ENCODE measurements at places on chromosomes 4 and X. TPM values are rescaled to one million over a fixed set of nuclear protein-coding genes. Genes with fewer than 3 reads are reported as not detected.

The GPC4 gene
- polyA plus RNA-seq = 24.8 TPM

GRCh38 chr4:144578681-144579080, 67.3 kb upstream of the HHIP start:
- peaks cover 6% of the 10 kb centered on the region for H3K4me1 ChIP-seq
- no peak overlapping the region for H3K4me3 ChIP-seq
- no peak for DNase-seq
- H3K36me3 ChIP-seq = no peaks in the 10 kb centered on the region
- no peak overlapping the region for H3K27ac ChIP-seq
- H3K27me3 ChIP-seq = no peaks in the 10 kb centered on the region

DNA sequence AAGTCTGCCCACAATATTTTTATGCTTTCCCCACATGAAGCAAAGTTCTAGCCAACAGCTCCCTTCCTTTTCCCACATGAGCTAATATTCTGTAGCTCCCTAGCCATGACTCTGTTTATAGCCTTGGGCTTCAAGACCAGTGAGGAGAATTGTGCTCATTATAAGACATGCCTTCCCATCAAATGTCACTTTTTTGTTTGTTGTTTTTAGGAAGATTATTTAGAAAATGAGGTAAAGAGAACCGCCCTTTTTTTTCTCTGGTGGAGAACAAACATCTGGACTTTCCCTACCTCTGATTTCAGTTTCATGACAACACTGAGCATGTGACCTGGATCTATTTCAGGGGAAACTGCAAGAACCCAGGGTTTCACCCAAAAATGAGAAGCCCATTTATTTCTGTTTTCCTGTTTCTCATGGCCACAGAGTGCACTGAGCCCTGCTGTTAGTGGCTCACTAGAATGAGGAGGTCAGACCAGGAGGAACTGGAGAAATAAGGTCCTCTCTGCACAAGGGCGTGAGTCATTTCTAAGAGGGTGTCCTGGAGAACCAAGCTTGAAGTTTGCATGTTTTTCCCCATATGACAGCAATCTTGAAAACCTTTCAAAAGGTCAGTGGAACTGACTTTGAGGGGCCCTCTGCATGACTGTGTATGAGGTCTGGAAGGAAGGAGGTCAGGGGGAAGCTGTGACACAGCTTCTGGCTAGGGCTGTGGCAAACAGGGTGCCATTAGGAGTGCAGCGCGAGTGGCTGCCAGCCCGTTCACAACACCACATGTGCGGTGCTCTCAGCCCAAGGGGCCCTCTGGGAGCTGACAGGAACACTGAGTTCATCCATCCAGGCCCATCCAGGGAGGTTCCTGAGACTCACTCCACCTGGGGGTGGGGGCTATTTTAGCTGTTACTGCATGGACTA, 55.2 kb downstream of the CHST7 start:
- no peak overlapping the region for H3K27ac ChIP-seq
- no peaks in the 10 kb centered on the region for H3K36me3 ChIP-seq
- DNase-seq = no peak
- H3K4me3 ChIP-seq = no peak overlapping the region
- H3K4me1 ChIP-seq = peaks cover 4% of the 10 kb centered on the region

The TMPRSS11A gene
- not detected for polyA plus RNA-seq

- H3K27ac ChIP-seq = no peak overlapping the region
- H3K36me3 ChIP-seq = no peaks in the 10 kb centered on the region
- H3K27me3 ChIP-seq = no peaks in the 10 kb centered on the region
- H3K4me1 ChIP-seq = peaks cover 5% of the 10 kb centered on the region
Observed at GRCh38 chr4:127772769-127773671, 9.1 kb upstream of the HSPA4L start.

DNA sequence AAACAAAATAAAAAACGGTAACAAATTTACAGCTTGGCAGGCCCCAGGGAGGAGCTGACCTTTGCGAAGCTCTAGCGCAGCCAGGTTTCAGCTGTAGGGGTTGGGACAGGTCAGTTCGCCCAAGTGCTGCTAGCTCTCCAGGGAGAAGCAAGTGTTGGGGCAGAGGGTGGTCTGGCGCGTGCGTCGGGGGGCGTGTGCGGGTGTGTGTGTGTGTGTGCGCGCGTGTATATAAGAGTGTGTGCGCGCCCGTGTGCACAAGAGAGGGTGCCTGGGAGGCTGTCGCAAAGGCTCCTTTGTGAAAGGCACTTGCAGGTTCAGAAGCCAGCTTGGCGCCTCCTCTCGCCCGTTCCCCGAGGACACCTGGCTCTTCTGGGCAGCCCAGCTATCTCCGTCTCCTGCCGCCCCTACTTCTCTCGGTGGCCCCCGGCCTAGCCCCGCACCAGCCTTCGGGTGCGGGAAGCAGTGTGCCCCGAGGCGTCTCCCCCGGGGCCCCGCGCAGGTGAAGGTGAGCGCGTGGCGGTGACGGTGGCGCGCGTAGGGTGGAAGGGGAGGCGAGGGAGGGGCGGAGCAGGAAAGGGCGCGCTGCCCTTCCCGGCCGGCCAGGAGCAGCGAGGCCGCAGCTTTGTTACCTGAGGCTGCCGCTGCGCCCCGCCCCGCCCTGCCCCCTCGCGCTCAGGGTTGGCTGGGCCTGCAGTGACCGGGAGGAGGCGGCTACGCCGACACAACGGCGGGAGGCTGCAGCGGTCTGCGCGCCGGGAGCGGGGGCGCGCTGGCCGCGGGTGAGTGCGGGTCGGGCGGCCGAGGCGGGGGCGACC, at the start of gene FHDC1:
Gene FHDC1 (plus strand): TSS at position 693 of the 815 bp plus-strand sequence. CDS start 6,735 bp downstream, outside the sequence.
- H3K36me3 ChIP-seq = no peaks in the 10 kb centered on the region
- H3K4me3 ChIP-seq = peak within 1 kb of the TSS; percentile 69
- H3K27me3 ChIP-seq = peaks cover 85% of the 10 kb centered on the region
- peak; percentile 69 for DNase-seq
- H3K4me1 ChIP-seq = peaks cover 2% of the 10 kb centered on the region

GRCh38 chrX:29488919-29489318, 726.4 kb upstream of the MAGEB2 start:
- H3K4me1 ChIP-seq = no peaks in the 10 kb centered on the region
- no peak overlapping the region for H3K4me3 ChIP-seq
- H3K36me3 ChIP-seq = no peaks in the 10 kb centered on the region
- no peak overlapping the region for H3K27ac ChIP-seq
- no peaks in the 10 kb centered on the region for H3K27me3 ChIP-seq
- no peak for DNase-seq

The ZNF157 gene
- 1.00 TPM for polyA plus RNA-seq

- no peak for DNase-seq
- H3K4me3 ChIP-seq = no peak overlapping the region
- no peaks in the 10 kb centered on the region for H3K27me3 ChIP-seq
- H3K36me3 ChIP-seq = no peaks in the 10 kb centered on the region
- H3K4me1 ChIP-seq = no peaks in the 10 kb centered on the region
- H3K27ac ChIP-seq = no peak overlapping the region
Observed at GRCh38 chr4:138161351-138161750, 80.8 kb downstream of the SLC7A11 start.

DNA sequence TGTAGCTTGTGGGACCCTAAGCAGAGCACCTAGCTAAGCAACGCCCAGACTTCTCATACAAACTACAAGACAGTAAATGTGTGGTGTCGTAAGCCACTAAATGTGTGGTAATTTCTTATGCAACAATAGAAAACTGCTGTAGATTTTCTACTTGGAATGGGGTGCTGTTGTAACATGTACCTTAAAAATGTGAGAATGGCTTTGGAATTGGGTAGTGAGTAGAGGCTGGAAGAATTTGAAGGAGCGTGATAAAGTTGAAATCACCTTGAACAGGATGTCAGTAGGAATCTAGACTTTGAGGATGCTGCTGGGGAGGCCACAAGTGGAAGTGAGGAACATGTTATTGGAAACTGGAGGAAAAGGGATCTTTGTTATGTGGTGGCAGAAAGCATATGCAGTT, 43.2 kb upstream of the FUNDC1 start:
- H3K27me3 ChIP-seq = no peaks in the 10 kb centered on the region
- no peak overlapping the region for H3K27ac ChIP-seq
- H3K36me3 ChIP-seq = no peaks in the 10 kb centered on the region

- H3K27ac ChIP-seq = no peak overlapping the region
- no peaks in the 10 kb centered on the region for H3K4me1 ChIP-seq
- H3K4me3 ChIP-seq = no peak overlapping the region
Observed at GRCh38 chr4:48093991-48094416, 40.0 kb downstream of the TXK start.

The HMGN5 gene
- 20.7 TPM for polyA plus RNA-seq

The TLL1 gene
- not detected for polyA plus RNA-seq

- H3K4me1 ChIP-seq = peaks cover 6% of the 10 kb centered on the region
- DNase-seq = peak; percentile 49
- no peak overlapping the region for H3K4me3 ChIP-seq
- no peaks in the 10 kb centered on the region for H3K36me3 ChIP-seq
- H3K27ac ChIP-seq = peak overlapping the region; percentile 98
- H3K27me3 ChIP-seq = no peaks in the 10 kb centered on the region
Observed at GRCh38 chr4:38752372-38752940, 30.3 kb downstream of the TLR10 start.

GRCh38 chr4:156662921-156663320, 308.7 kb downstream of the PDGFC start:
- H3K27me3 ChIP-seq = no peaks in the 10 kb centered on the region
- no peaks in the 10 kb centered on the region for H3K4me1 ChIP-seq
- no peaks in the 10 kb centered on the region for H3K36me3 ChIP-seq

DNA sequence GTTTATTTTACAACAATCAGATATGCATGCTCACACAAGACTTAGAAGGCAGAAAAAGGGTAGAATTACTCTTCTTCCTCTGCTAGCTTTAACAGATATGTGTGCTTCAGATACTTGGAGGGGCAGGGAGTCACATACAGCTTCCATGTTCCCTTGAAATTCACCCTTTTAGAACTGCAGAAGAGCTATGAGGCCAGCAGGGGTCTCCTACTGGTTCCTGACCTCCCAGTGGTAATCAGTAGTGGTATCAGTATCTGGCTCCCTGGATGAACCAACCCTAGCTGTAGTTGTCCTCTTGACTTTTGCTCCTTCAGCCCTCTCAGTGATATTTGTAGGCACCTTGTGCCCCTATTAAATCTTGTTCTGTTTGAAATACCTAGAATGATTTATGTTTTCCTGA, 81.5 kb downstream of the RCHY1 start:
- H3K36me3 ChIP-seq = no peaks in the 10 kb centered on the region
- H3K4me3 ChIP-seq = no peak overlapping the region
- H3K27me3 ChIP-seq = no peaks in the 10 kb centered on the region
- peak; percentile 25 for DNase-seq
- H3K4me1 ChIP-seq = peaks cover 14% of the 10 kb centered on the region

The ESX1 gene
- polyA plus RNA-seq = not detected

- H3K4me3 ChIP-seq = peak within 1 kb of the TSS; percentile 64
- no peaks in the 10 kb centered on the region for H3K36me3 ChIP-seq
- DNase-seq = peak; percentile 99
Observed at GRCh38 chr4:54228961-54229501, at the start of gene PDGFRA. TSS of gene PDGFRA (plus strand) at chr4:54229293. CDS start at chr4:54258769, 29,476 bp downstream.

DNA sequence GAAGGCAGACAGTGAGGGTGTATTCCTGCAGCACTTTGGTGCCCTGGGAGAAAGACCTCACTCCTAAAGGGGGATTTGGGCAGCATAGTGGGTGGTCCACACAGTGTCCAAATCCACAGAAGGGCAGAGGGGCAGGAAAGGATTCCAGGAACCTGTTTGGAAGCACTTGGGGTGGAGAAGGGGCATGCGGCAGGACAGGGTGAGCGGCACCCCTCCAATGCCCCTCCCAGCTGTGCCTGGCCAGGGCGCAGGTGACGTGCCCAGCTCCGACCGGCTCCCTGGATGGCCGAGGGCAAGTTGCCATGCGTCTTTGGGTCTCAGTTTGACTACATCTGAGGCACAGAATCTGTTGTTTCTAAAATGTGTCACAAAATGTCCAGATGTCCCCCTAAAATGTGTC, 66.5 kb upstream of the HMX1 start:
- no peak overlapping the region for H3K27ac ChIP-seq
- H3K4me1 ChIP-seq = no peaks in the 10 kb centered on the region
- H3K36me3 ChIP-seq = no peaks in the 10 kb centered on the region
- DNase-seq = no peak

The FAM236B gene
- not detected for polyA plus RNA-seq

DNA sequence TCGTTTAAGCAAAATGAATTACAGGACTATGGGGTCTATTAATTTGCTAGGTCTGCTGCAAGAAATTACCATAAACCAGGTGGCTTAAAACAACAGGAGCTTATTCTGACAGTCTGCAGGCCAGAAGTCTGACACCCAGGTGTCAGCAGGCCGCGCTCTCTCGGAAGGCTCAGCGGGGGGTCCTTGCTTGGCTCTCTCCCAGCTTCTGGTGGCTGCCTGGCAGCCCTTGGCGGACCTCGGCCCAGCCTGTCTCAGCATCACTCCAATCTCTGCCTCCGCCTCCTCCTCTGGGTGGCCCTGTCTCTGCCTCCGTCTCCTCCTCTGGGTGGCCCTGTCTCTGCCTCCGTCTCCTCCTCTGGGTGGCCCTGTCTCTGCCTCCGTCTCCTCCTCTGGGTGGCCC, 580.5 kb upstream of the FAT1 start:
- no peaks in the 10 kb centered on the region for H3K36me3 ChIP-seq
- H3K4me3 ChIP-seq = no peak overlapping the region
- H3K4me1 ChIP-seq = no peaks in the 10 kb centered on the region
- no peaks in the 10 kb centered on the region for H3K27me3 ChIP-seq
- H3K27ac ChIP-seq = no peak overlapping the region
- DNase-seq = no peak

- no peaks in the 10 kb centered on the region for H3K27me3 ChIP-seq
- H3K4me3 ChIP-seq = no peak overlapping the region
- no peaks in the 10 kb centered on the region for H3K4me1 ChIP-seq
Observed at GRCh38 chrX:44303119-44303518, 40.4 kb downstream of the EFHC2 start.

- no peak for DNase-seq
- H3K36me3 ChIP-seq = no peaks in the 10 kb centered on the region
- H3K4me1 ChIP-seq = no peaks in the 10 kb centered on the region
- no peak overlapping the region for H3K27ac ChIP-seq
Observed at GRCh38 chrX:6732101-6732500, 197.2 kb upstream of the VCX3A start.

DNA sequence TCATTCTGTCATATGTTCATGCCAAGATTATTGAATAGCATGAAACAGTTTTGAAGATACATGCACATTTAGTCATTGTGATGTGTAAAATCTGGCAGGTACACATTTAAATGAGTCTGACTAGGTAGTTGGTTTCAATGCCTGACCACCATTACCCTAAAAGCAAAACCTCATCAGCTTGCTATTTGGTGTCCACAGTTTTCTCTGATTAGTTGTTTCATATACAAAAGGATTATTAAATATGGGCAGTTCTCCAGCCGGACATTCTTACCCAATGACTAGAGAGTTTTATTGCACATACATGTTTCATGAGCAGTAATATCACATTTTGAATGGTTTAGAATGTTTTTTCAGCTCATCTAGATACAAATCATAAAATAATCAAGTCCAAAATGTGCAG, 23.7 kb downstream of the DCHS2 start:
- no peaks in the 10 kb centered on the region for H3K36me3 ChIP-seq
- H3K4me3 ChIP-seq = no peak overlapping the region
- no peak overlapping the region for H3K27ac ChIP-seq
- H3K4me1 ChIP-seq = no peaks in the 10 kb centered on the region
- no peaks in the 10 kb centered on the region for H3K27me3 ChIP-seq

- H3K27me3 ChIP-seq = no peaks in the 10 kb centered on the region
- no peak overlapping the region for H3K27ac ChIP-seq
- H3K4me1 ChIP-seq = no peaks in the 10 kb centered on the region
- H3K36me3 ChIP-seq = no peaks in the 10 kb centered on the region
Observed at GRCh38 chrX:44247468-44247867, 96.0 kb downstream of the EFHC2 start.

Measured in cardiac muscle cell (in vitro differentiated cells and primary cell).